ENCODE measurements at places on chromosomes 6 and 20.

- DNase-seq, result no peak
These were observed 58.3 kb upstream of the XRN2 start for GRCh38 chr20:21244808-21245207.

DNA sequence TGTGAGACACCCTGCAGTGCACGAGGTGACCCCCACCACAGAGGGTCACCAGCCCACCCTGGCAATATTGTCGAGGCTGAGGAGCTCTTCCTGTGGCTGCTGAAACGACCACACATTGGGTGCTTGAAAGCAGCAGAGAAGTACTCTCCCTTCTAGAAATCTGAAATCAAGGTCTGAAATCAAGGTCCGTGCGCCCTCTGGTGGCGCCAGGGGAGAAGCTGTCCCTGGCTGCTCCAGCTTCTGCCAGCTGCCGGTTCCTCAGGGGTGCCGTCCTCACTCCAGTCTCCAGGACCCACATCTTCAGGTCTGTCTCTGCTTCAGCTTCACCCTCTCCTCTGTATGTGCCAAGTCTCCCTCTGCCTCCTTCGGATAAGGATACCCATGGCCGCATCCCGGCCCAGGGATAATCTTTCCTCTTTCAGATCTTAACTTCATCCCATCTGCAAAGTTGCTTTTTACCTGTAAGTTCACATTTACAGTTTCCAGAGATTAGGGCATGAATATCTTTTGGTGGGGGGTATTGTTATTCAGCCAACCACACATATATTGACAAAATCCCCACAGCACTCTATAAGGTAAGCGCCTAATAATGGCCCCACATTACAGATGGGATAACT is 108.3 kb upstream of the PHACTR3 start:
- DNase-seq, result peak; percentile 60

DNA sequence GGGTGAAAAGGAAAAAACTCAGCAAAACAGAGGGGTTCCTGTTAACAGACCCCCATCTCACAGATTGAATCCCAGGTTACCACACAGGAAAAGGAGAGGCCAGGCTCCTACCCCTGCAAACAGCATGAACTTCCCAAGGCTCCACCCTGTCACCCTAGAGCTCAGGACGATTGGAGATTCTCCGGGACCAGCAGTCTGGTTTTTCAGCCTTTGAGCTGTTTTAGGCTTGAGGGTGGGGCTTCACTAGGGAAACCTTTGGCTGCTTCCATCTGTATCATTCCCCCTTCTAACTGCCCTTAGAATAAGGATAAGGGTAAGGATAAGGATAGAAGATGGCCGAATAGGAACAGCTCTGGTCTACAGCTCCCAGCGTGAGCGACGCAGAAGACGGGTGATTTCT is 16.0 kb downstream of the C6orf58 start:
- no peak for DNase-seq

GRCh38 chr6:104957301-104958177 is 632 bp downstream of the LIN28B start:
- no peak for DNase-seq

- no peak for DNase-seq
These were observed 153.8 kb downstream of the CEBPB start for GRCh38 chr20:50344232-50345071.

GRCh38 chr6:140366991-140367390 is 992.5 kb upstream of the CITED2 start:
- no peak for DNase-seq

DNA sequence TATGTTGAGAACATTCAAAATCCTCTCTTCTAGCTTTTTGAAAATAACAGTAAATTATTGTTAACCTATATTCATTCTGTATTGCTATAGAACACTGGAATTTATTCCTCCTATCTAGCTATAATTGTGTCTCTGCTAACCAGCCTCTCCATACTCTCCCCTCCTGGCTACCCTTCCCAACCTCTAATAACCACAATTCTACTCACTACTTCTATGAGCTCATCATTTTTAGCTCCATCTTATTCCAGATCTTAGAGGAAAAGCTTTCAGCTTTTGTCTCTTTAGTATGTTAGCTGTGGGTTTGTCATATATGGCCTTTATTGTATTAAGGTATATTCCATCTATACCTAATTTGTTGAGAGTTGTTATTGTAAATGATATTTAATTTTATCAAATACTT is 108.8 kb downstream of the AIG1 start:
- no peak for DNase-seq

GRCh38 chr6:103534095-103534494 is 1325.6 kb downstream of the HACE1 start:
- no peak for DNase-seq

DNA sequence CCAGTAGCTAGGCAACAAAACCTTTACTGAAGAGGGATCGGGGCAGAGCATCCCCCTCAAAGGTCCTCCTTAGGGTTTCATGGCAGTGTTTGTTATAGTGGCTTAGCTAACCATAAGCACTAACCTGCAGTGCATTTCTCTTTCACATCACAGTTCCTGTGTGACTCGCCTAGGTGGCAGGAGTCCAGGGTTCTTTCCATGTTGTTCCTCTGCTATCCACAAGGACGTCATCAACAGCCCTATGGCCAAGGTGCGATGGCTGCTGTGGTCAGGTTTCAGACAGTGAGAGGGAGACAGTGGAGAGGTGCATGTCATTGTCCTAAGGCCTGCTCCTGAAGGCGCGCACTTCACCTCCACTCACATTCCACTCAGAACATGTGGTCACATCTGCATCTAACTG is 38.8 kb upstream of the FOXA2 start:
- no peak for DNase-seq

GRCh38 chr6:166202321-166202733 is 34.7 kb upstream of the TBXT start:
- peak; percentile 16 for DNase-seq

DNA sequence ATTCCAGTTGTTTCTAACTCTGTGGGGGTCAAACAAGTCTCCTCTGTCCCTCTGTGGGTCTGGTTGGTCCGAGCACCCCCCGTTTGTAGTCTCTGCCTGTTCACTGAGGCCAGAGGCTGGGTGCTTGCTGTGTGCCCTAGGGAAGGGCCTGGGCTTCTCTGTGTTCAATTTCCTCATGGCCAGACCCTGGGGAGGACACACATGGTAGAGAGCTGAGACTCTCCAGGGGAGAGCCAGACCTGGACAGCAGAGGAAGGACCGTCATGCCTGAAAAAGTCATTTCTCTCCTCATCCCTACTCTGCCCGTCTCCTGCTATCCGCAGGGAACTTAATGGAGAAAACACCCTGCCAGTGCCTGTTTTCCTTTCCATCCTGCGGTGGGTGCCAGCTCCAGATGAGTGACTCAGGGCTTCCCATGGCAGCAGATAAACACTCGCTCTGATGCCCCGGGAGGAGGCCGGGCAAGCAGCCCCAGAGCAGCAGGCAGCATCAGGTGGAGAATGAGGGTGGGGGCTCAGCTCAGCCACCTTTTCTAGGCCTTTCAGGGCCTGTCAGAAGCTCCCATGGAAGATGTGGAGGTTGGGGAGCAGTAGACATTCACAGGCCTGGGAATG is 51.9 kb downstream of the SNAI1 start:
- no peak for DNase-seq
